Smooth muscle cell of the umbilical artery (primary cell): ENCODE measurements at places on chromosomes 2 and 18. TPM values are rescaled to one million over a fixed set of nuclear protein-coding genes. Genes with fewer than 3 reads are reported as not detected.

The MROH2A gene
- not detected in 2 replicates for total RNA-seq

The CHRNG gene
- total RNA-seq = not detected in 2 replicates

The UGT1A7 gene
- total RNA-seq = not detected in 2 replicates

The EEF1B2 gene
- 373 and 789 TPM in 2 replicates for total RNA-seq

The TUBA3D gene
- total RNA-seq = not detected in 2 replicates

The CKAP2L gene
- total RNA-seq = 2.1 and 15.4 TPM in 2 replicates

The TWIST2 gene
- 16.0 and 32.2 TPM in 2 replicates for total RNA-seq

The ANKRD62 gene
- total RNA-seq = not detected in 2 replicates

The SLC30A3 gene
- 0.09 TPM in 1 of 2 replicates, not detected in the other for total RNA-seq

The KLHL41 gene
- 0.28 and 0.30 TPM in 2 replicates for total RNA-seq

The APLF gene
- total RNA-seq = 6.3 and 7.1 TPM in 2 replicates

The CSRNP3 gene
- 2.7 and 3.9 TPM in 2 replicates for total RNA-seq

The FAM98A gene
- total RNA-seq = 68.0 and 126 TPM in 2 replicates

The MTCL1 gene
- 28.5 and 67.3 TPM in 2 replicates for total RNA-seq

The SERPINB5 gene
- not detected in 2 replicates for total RNA-seq

The SNORC gene
- 0.89 and 1.2 TPM in 2 replicates for total RNA-seq

The ACVR1C gene
- under 0.01 and 0.37 TPM in 2 replicates for total RNA-seq

The SEPTIN2 gene
- total RNA-seq = 451 and 575 TPM in 2 replicates

The UNC80 gene
- not detected in 2 replicates for total RNA-seq

The MAP3K19 gene
- not detected in 2 replicates for total RNA-seq
